ENCODE measurements at places on chromosomes 1 and 21. TPM values are rescaled to one million over a fixed set of nuclear protein-coding genes. Genes with fewer than 3 reads are reported as not detected.

F3 gene
- 31.2 TPM for total RNA-seq

CLCA1 gene
- total RNA-seq: not detected

SAMSN1 gene
- 2.7 TPM for total RNA-seq

NHLH1 gene
- 0.98 TPM for total RNA-seq

DCST1 gene
- 0.25 TPM for total RNA-seq

TARDBP gene
- 147 TPM for total RNA-seq

LRRC39 gene
- total RNA-seq: 4.4 TPM

WASF2 gene
- 10.1 TPM for total RNA-seq

TAL1 gene
- total RNA-seq: 2.7 TPM

MEGF6 gene
- total RNA-seq: 4.4 TPM

COL24A1 gene
- total RNA-seq: 0.74 TPM

RAB42 gene
- 3.2 TPM for total RNA-seq

CD52 gene
- total RNA-seq: not detected

DTL gene
- total RNA-seq: 2.2 TPM

NEXN gene
- total RNA-seq: 0.49 TPM

BMP8A gene
- total RNA-seq: 0.25 TPM

SLAMF7 gene
- under 0.01 TPM for total RNA-seq

KRTAP19-3 gene
- total RNA-seq: not detected

ZC3H12A gene
- total RNA-seq: 0.25 TPM

REN gene
- not detected for total RNA-seq

C1QB gene
- 5.9 TPM for total RNA-seq

LRRC53 gene
- under 0.01 TPM for total RNA-seq

TFF2 gene
- total RNA-seq: not detected

OR2T2 gene
- total RNA-seq: not detected

SPRR1B gene
- total RNA-seq: not detected

TRAPPC10 gene
- 16.2 TPM for total RNA-seq

LPAR3 gene
- 0.74 TPM for total RNA-seq

EPS15 gene
- 152 TPM for total RNA-seq

KCNJ6 gene
- 13.8 TPM for total RNA-seq

BCAN gene
- 98.8 TPM for total RNA-seq

GPR157 gene
- total RNA-seq: 0.25 TPM

SELENBP1 gene
- total RNA-seq: 5.7 TPM

HORMAD1 gene
- total RNA-seq: 0.49 TPM

NT5C1A gene
- total RNA-seq: 1.7 TPM

ATXN7L2 gene
- 4.2 TPM for total RNA-seq

LCE1C gene
- not detected for total RNA-seq

RGS5 gene
- total RNA-seq: 14.5 TPM

Data from temporal lobe (tissue), 4 donors.